ENCODE measurements at places on chromosomes 7 and 10.
A peak's percentile ranks its signal among the peaks of the same experiment; 100 is the strongest.

- DNase-seq = no peak
Observed at GRCh38 chr10:77226853-77227565, 410.6 kb downstream of the KCNMA1 start.

- DNase-seq = no peak
Observed at GRCh38 chr10:124447751-124448466, 1.9 kb downstream of the NKX1-2 start.

DNA sequence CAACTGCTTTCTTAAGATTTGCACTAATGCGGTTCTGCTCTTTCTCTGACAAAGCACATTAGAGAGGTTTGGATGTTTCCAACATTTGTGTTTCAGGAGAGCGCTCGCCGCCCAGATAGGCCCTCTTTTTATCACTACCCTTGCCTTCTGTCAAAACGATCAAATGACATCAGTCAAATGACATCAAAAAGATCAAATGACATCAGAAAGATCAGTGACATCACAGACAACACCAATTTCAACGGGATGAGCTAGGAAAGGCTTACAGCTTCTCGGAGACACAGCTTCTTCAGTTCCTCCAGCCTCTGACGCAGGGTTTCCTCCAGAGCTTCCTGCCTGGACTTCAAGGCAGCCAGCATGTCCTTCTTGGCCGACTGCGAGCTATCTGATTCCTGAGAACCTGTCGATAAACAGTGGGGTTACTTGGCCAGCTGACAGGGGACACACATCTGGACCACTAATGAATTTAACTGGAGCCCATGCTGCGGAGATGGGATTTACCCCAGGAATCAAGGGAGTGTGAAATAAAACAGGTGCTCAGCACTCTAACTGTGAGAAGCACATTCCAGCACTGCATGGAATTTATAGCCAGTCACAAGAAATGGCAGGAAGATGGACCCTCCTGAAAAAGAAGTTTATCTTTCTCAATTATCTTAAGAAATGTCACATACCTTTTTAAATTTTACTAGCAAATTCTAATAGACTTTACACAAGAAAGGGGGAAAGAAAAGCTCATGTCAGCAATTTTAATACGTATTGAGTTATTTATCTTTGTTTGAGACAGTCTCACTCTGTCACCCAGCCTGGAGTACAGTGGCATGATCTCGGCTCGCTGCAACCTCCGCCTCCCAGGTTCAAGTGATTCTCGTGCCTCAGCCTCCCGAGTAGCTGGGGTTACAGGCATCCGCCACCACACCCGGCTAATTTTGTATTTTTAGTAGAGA lies 88.2 kb downstream of the PRPF18 start:
- DNase-seq = no peak

- no peak for DNase-seq
Observed at GRCh38 chr7:70926666-70927065, 205.3 kb upstream of the GALNT17 start.

DNA sequence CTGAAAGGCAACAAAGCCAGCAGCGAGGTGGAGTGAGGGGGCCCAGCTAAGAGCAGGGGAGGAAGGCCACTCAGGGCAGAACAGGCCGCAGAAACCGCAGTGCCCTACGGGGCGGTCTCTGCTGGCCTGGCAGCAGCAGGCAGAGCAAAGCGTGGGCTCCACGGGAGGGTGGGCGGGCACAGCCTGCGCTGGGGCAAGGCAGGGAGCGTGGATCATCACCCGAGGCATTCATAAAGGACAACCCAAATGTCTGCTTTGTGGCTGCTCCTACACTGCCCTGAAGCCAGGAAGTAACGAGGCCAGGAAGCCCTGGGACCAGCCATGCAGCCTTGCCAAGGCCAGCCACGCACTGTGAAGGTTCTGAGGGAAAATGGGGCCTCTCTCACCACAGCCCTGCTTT lies 127.5 kb downstream of the MAD1L1 start:
- DNase-seq = no peak

- peak; percentile 26 for DNase-seq
Observed at GRCh38 chr7:139431459-139431858, 52.0 kb downstream of the KLRG2 start.

DNA sequence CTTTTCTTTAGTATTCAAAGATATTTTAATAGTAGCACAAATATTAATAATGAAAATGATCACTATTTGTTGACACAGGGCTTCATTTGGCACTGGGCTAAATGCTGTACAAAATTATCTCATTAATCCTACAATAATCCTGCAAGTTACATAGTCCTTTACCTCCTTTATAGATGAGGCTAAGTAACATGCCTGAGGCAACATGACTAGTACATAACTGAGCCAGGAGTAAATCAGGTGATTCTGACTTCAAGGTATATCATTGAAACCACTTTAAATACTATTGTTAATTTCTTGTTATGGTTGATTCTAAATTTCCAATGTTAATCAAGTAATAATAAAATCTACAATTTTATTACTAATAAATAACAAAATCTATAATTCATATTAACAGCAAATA lies 39.8 kb downstream of the SEM1 start:
- DNase-seq = no peak

GRCh38 chr7:122397381-122397780 lies 92.8 kb upstream of the FEZF1 start:
- DNase-seq = no peak

- DNase-seq = peak; percentile 4
Observed at GRCh38 chr10:45403151-45403550, 29.1 kb downstream of the ALOX5 start.

- no peak for DNase-seq
Observed at GRCh38 chr7:22402250-22402649, 45.3 kb upstream of the RAPGEF5 start.

- DNase-seq = no peak
Observed at GRCh38 chr10:12727832-12728215, 273.7 kb downstream of the CCDC3 start.

- DNase-seq = no peak
Observed at GRCh38 chr10:8035641-8036470, 18.6 kb upstream of the GATA3 start.

DNA sequence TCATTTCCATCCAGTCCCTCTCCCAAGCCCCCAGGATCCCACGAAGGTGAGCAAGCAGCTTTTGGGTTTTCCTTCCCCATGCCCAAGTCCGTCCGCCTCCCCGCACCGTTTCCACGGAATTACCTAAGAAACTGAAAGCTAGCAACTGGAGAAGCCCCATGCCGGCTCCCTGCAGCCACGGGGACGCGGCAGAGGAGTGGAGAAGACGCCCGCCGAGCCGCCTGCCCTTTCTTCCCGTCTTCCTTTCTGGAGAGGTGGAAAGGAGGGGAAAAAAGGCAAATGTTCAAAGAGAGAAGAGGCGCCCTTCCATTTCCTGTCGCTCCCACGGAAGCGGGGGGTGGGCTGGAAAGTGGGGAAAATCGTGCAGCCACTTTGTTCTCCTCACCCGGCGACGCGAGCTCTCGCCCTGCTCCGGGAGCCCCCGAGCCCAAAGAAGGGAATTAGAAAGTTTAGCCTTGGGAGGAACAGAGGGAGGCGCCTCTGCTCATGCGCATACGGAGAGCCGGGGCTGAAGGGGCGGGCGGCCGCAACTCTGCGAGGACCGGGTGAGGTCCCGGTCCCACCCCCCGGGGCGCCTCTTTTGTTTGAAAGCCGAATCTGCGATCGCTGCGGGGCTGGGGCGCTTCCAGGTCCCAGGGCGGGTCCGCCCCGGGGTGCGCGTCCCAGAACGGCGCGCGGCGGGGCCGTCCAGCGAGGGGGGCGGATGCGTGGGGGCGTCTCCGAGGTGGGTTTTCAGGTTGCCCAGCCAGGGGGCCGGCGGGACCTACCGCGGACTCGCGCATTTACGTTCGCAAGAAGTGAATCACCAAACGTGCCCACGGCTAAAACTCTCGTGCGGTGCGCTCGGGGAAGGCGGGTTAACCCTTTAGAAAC lies at the start of gene LAMB1:
Gene LAMB1 (minus strand): TSS at position 436 of the 873 bp plus-strand sequence. CDS start 276 bp downstream, at position 160.
- peak; percentile 86 for DNase-seq

DNA sequence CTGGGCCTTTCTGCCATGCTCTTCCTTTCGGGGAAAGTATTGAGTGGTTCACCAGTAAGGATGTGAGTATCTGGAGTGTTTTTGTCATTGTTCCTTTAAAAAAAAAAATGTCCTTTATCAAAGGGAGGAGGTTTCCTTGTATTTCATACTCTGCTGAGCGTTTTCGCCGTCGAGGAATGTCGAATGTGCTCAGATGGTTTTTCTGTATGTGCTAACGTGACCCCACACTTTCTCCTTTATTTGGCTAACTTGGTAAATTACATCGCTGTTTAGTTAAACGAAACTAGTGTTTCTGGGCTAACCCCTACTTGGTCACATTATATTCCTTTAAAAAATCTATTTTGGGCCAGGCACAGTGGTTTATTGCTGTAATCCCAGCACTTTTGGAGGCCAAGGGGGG lies 45.9 kb downstream of the INPP5A start:
- peak; percentile 13 for DNase-seq

GRCh38 chr7:111192614-111193413 lies 101.9 kb downstream of the LRRN3 start:
- no peak for DNase-seq

- DNase-seq = no peak
Observed at GRCh38 chr10:86090807-86091206, 275.8 kb downstream of the GRID1 start.

DNA sequence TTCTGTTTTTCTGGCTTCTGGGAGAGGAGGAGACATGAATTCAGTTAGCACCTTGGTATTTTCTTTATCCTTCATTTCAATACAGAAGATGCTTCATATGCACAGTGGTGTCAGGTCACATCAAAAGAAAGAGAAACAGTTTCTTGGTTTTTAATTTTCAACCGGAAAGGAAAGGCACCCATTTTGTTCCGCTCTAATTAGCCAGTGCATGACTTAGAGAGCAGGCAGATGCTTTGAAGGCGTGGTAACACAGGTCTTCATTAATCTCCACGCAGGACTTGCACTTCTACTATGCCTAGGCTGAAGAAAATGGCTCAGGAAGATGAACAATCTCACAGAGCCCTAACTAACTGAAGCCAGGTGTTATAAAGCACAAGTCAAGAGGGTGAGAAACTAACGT lies 70.4 kb upstream of the ATRNL1 start:
- no peak for DNase-seq

Data from choroid plexus epithelial cell (primary cell).